ENCODE measurements at places on chromosomes 1 and 21. TPM values are rescaled to one million over a fixed set of nuclear protein-coding genes. Genes with fewer than 3 reads are reported as not detected.

GRCh38 chr1:36947384-36947783 is 86.9 kb downstream of the GRIK3 start:
- no peaks in the 10 kb centered on the region for H3K4me1 ChIP-seq
- H3K4me3 ChIP-seq: no peak overlapping the region

Gene IFNGR2
- total RNA-seq: 28.7 TPM

GRCh38 chr1:7570311-7570710 is 200.8 kb upstream of the VAMP3 start:
- DNase-seq: no peak
- no peaks in the 10 kb centered on the region for H3K27me3 ChIP-seq
- H3K4me1 ChIP-seq: peaks cover 3% of the 10 kb centered on the region
- no peak overlapping the region for H3K4me3 ChIP-seq

DNA sequence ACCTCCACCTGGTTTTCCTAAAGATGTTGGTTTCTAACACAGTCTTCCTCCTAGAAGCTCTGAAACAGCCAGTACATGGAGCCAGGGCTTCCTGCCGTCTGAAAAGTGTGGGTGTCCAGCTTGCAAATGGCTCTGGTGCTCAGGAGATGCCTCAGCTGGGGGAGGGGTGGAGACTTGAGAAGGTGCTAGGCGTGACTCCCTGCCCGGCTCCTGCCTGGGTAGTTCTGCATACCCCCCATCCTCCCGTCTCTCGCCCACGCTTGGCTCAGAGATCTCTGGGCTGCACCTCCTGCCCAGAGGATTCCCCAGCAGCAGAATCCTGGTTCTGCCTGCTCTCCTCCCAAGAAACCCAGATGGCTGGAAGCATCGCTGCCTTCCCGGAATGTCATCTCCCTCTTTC is 16.9 kb downstream of the STUM start:
- no peaks in the 10 kb centered on the region for H3K36me3 ChIP-seq
- peaks cover 65% of the 10 kb centered on the region for H3K4me1 ChIP-seq
- peak overlapping the region; percentile 34 for H3K27ac ChIP-seq
- no peak overlapping the region for H3K4me3 ChIP-seq
- H3K27me3 ChIP-seq: no peaks in the 10 kb centered on the region
- DNase-seq: no peak

DNA sequence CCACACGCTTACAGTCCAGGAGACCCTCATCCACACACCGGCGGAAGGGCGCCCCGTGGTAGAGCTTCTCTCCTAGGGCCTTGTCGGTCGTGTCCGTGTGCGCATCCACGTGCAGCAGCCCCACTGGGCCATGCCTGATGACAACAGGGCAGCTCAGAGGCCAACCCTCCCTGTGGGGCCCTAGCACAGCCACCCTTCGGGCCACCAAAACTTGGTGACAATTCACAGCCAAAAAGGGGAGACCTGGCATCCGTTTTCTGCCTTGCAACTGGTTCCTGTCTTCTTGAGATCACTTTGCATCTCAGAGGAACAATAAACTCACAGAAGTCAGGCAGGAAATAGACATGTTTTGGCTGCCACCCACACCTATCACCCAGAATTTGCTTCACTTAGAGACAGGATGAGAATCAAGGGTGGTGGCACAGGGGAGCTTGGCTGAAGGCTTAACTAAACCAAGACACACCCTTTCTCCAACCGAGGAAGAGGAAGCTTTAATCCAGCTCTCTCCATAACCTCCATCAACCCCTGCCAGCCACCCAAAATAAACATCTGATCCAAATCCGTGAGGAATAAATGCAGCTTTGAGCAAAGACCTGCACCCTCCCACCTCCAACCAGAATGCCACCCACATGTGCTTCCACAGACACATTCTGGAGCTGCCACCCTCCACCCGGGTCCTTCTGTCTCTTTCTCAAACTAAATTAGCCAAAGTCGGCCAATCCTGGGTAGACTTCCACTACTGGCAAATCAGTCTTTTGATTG is 5.7 kb downstream of the AGMAT start:
- no peak overlapping the region for H3K4me3 ChIP-seq
- no peak overlapping the region for H3K27ac ChIP-seq
- H3K27me3 ChIP-seq: no peaks in the 10 kb centered on the region
- no peaks in the 10 kb centered on the region for H3K4me1 ChIP-seq

Measured in esophagus muscularis mucosa (tissue), 4 donors.